ENCODE measurements at places on chromosomes 1 and 21.

- no peaks in the 10 kb centered on the region for H3K27me3 ChIP-seq
- H3K4me1 ChIP-seq: peaks cover 18% of the 10 kb centered on the region
- H3K36me3 ChIP-seq: no peaks in the 10 kb centered on the region
- H3K4me3 ChIP-seq: no peak overlapping the region
Measured at GRCh38 chr1:172339842-172340241, 80.6 kb upstream of the C1orf105 start.

DNA sequence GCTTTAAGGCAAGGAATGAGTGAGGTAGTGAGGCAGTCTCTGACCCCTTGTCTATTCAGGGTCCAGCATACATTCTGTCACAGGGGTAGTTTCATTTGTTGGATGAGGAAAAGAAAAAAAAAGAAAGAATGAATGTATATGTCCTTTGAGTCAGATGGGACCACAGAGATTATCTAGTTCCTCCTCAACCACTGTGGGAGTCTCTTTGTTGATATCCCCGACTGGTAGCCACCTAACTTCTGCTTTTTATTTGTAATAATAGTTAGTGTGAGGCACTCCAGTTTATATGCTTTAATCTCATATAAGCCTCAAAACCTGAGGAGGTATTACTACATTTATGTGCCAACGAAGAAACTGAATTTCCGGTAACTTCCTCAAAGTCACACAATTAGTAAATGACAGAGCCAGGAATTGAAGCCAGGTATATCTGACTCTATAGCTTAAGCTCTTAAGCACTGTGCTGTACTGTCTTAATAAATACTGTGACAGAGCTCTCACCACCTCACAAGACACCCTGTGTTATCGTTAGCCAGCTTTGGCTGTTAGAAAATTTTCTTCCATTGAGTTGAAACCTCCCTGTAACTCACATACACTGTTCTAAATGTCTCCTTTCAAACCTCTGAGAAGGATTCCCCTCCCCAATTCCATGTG lies 82.2 kb downstream of the MDM4 start:
- DNase-seq: no peak
- no peaks in the 10 kb centered on the region for H3K4me1 ChIP-seq
- H3K36me3 ChIP-seq: no peaks in the 10 kb centered on the region
- no peak overlapping the region for H3K27ac ChIP-seq
- H3K4me3 ChIP-seq: no peak overlapping the region
- H3K27me3 ChIP-seq: no peaks in the 10 kb centered on the region

- no peak overlapping the region for H3K4me3 ChIP-seq
- no peak overlapping the region for H3K27ac ChIP-seq
- H3K4me1 ChIP-seq: no peaks in the 10 kb centered on the region
- DNase-seq: no peak
- H3K27me3 ChIP-seq: peaks cover 53% of the 10 kb centered on the region
Measured at GRCh38 chr1:36847186-36847585, 187.1 kb downstream of the GRIK3 start.

- no peak for DNase-seq
- H3K27ac ChIP-seq: no peak overlapping the region
- H3K36me3 ChIP-seq: no peaks in the 10 kb centered on the region
- H3K4me1 ChIP-seq: peaks cover 40% of the 10 kb centered on the region
Measured at GRCh38 chr1:222048094-222048595, 306.3 kb upstream of the DUSP10 start.

DNA sequence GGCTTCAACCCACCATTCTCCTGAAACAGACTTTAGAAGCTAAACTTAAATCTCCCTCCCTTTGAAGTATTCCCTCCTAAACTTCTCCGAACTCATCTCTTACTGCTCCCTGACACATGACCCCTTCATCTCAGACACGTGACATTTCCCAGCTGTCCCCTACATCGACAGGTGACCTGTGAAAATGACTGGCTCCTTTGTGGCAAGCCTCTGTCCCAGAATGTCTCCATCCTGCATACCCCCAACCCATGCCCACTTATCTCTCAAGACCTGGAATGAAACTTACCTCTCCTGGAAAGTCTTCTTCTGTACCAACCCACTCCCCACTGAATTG lies 4.2 kb downstream of the FMOD start:
- H3K27me3 ChIP-seq: no peaks in the 10 kb centered on the region
- H3K4me1 ChIP-seq: peaks cover 30% of the 10 kb centered on the region
- no peak for DNase-seq
- H3K36me3 ChIP-seq: no peaks in the 10 kb centered on the region
- no peak overlapping the region for H3K27ac ChIP-seq
- H3K4me3 ChIP-seq: no peak overlapping the region

DNA sequence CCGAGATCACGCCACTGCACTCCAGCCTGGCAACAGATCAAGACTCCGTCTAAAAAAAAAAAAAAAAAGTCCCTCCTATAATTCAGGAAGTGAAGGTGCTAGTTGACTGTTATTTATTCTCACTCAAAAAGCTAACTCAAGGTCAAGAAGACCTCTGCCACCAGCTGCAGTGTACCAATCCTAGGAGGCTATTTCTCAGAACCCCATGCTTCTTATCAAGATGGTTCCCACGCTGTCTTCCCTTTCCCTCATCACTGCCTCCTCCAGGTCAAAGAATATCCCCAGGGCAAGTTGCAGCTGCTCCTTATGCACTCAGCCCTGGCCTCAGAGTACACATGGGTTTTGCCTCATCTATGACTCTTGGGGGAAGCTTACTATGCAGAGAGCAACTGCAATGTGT lies 53.6 kb downstream of the RERE start:
- no peak for DNase-seq
- H3K4me3 ChIP-seq: no peak overlapping the region
- H3K36me3 ChIP-seq: no peaks in the 10 kb centered on the region
- no peaks in the 10 kb centered on the region for H3K27me3 ChIP-seq
- H3K4me1 ChIP-seq: peaks cover 40% of the 10 kb centered on the region

- DNase-seq: no peak
- no peaks in the 10 kb centered on the region for H3K36me3 ChIP-seq
- H3K27me3 ChIP-seq: no peaks in the 10 kb centered on the region
- no peaks in the 10 kb centered on the region for H3K4me1 ChIP-seq
- H3K27ac ChIP-seq: no peak overlapping the region
- H3K4me3 ChIP-seq: no peak overlapping the region
Measured at GRCh38 chr1:15139654-15140350, 13.7 kb upstream of the TMEM51 start.

- DNase-seq: no peak
- H3K27me3 ChIP-seq: no peaks in the 10 kb centered on the region
- H3K4me3 ChIP-seq: no peak overlapping the region
- H3K27ac ChIP-seq: no peak overlapping the region
- peaks cover 16% of the 10 kb centered on the region for H3K36me3 ChIP-seq
- H3K4me1 ChIP-seq: no peaks in the 10 kb centered on the region
Measured at GRCh38 chr1:53089478-53090226, 27.6 kb downstream of the PODN start.

DNA sequence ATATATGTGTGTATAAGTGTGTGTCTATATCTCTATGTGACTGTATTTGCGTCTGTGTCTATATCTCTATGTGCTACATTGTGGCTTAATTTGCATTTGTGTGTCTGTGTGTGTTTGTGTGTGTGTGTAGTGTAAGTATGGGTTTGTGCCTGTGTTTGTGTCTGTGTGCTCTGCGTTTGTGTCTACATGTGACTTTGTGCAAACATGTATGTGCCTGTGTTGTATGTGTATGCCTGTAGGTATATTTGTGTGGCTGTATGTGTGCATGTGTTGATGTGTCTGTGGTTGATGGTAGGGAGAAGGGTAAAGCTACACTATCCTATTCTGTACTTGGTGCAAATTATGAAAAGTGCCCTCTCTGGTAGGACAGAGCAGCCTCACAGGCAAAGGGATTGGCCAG lies 7.3 kb upstream of the FGGY start:
- H3K4me3 ChIP-seq: no peak overlapping the region
- H3K4me1 ChIP-seq: no peaks in the 10 kb centered on the region
- no peaks in the 10 kb centered on the region for H3K36me3 ChIP-seq
- DNase-seq: no peak
- H3K27ac ChIP-seq: no peak overlapping the region

GRCh38 chr1:215059947-215060346 lies 22.6 kb upstream of the KCNK2 start:
- H3K27ac ChIP-seq: no peak overlapping the region
- DNase-seq: no peak
- no peaks in the 10 kb centered on the region for H3K4me1 ChIP-seq

DNA sequence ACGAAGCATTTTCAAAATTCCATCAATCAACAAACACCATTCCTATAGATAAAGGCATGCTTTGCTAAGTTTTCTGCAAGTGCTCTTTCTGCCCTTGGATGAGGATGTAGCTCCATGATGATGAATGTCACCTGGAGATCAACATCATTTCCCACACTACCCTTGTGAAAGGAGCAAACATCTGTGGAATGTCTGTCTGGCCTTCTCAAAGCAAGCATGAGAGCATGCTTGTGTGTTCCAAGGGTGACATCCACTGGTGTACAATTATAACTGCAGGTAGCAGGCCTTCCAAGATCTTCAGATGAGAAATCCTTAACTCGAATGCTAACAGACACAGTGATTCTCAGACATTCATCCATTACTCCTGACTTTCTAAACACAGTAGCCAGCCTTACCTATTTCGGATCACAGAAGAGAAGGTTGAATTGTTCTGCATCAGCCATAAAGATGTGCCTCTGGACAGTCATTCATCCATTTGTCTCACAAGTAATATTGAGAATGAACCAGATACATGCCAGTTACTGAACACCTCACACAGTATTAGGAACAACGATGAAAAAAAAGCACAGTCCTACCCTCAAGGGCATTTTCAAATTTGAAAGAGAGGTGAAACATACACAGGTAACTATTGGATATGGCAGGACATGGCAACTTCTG lies 162.4 kb downstream of the TPR start:
- H3K4me1 ChIP-seq: no peaks in the 10 kb centered on the region
- no peaks in the 10 kb centered on the region for H3K36me3 ChIP-seq
- no peak overlapping the region for H3K27ac ChIP-seq
- DNase-seq: peak; percentile 69

DNA sequence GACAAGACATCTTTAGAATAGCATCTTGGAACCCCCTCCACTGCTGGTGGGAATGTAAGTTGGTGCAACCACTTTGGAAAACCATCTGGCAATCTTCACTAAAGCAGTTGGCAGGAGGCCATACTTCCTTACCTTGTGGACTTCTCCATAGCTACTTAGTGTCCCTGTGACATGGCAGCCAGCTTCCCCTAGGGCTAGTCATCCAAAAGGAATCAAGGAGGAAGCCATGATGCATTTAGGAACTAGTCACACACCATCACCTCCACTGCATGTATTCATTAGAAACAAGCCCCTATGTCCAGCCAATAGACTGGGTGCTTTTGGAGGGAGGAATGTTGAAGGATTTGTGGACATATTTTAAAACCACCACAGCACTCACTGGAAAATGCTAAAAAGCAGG lies 19.9 kb downstream of the MX2 start:
- DNase-seq: no peak
- H3K4me3 ChIP-seq: no peak overlapping the region
- no peak overlapping the region for H3K27ac ChIP-seq
- peaks cover 8% of the 10 kb centered on the region for H3K36me3 ChIP-seq
- no peaks in the 10 kb centered on the region for H3K27me3 ChIP-seq

DNA sequence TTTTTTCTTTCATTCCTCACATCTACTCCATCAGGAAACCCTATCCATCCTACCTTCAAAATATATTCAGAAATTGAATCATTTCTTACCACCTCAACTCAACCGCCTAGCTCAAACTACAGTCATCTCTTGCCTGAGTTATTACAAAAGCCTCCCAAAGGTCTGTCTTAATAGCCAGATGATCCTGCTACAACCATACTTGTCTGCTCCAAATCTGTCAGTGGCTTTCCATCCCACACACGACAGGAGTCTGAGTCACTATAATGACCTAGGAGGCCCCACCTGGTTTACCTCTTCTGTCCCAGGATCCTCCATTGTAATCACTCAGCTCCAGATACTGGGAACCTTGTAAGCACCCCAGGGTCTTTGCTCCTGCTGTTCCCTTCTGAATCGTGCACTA lies 37.1 kb upstream of the IL12RB2 start:
- no peak overlapping the region for H3K27ac ChIP-seq
- no peak overlapping the region for H3K4me3 ChIP-seq
- H3K4me1 ChIP-seq: no peaks in the 10 kb centered on the region

GRCh38 chr1:202752774-202753173 lies 42.5 kb upstream of the SYT2 start:
- H3K4me3 ChIP-seq: no peak overlapping the region
- DNase-seq: no peak
- no peak overlapping the region for H3K27ac ChIP-seq
- H3K4me1 ChIP-seq: no peaks in the 10 kb centered on the region

GRCh38 chr1:175471039-175471800 lies 272.2 kb downstream of the TNR start:
- no peak overlapping the region for H3K27ac ChIP-seq
- H3K4me1 ChIP-seq: no peaks in the 10 kb centered on the region
- H3K27me3 ChIP-seq: no peaks in the 10 kb centered on the region

GRCh38 chr1:6872573-6873261 lies 87.5 kb downstream of the CAMTA1 start:
- peaks cover 28% of the 10 kb centered on the region for H3K4me1 ChIP-seq
- no peak for DNase-seq

- no peaks in the 10 kb centered on the region for H3K27me3 ChIP-seq
- DNase-seq: peak; percentile 78
- no peaks in the 10 kb centered on the region for H3K36me3 ChIP-seq
Measured at GRCh38 chr1:203320591-203321272, 15.4 kb downstream of the BTG2 start.

DNA sequence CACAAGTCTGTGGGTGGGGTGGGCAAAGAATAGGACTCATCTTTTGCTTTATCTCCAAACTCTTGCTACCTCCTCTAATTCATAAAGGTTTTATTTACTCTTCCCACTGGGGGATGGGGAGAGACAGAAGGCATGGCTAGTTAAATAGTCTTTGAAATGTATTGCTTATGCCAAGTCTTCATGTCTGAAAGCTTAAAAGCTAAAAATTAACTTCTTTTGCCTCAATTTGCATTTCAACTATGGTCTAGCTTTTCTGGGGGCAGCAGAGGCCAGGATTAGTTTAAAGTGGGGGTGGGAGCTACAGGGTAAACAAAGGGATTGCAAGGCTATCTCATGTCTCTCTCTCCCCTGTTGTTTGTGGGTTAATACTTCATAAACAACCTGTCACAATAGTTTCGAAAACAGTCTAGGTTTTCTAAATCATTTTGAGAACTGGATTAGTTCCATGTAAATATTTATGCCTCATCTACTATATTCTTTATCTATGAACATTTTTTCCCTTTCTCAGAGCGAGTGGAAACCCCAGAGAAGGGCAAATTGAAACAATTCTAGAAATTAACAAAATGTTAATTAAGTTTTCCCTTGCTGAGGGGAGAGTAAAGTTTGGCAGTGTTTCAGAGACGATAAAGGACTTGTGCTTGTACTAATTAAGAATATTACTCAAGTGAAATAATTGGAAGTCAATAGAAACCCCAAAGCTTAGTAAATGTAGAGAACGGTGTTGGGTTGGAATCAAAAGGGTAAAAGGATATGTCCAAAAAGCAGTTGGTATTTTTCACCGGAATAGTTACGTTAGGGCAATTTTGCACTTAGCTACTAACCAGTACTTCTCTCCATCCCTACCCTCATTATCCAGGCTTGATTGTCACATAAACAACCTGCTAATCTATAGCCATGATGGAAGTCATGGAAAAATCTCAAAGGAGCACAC lies 182.2 kb downstream of the GIPC2 start:
- H3K4me1 ChIP-seq: no peaks in the 10 kb centered on the region
- H3K27ac ChIP-seq: no peak overlapping the region
- no peaks in the 10 kb centered on the region for H3K36me3 ChIP-seq
- H3K27me3 ChIP-seq: no peaks in the 10 kb centered on the region
- H3K4me3 ChIP-seq: no peak overlapping the region

Data from sigmoid colon (tissue), 7 donors.